ENCODE measurements at places on chromosomes 6 and 20.
A peak's percentile ranks its signal among the peaks of the same experiment; 100 is the strongest.

GRCh38 chr20:24043294-24043693, 54.7 kb upstream of the GGTLC1 start:
- DNase-seq = no peak

DNA sequence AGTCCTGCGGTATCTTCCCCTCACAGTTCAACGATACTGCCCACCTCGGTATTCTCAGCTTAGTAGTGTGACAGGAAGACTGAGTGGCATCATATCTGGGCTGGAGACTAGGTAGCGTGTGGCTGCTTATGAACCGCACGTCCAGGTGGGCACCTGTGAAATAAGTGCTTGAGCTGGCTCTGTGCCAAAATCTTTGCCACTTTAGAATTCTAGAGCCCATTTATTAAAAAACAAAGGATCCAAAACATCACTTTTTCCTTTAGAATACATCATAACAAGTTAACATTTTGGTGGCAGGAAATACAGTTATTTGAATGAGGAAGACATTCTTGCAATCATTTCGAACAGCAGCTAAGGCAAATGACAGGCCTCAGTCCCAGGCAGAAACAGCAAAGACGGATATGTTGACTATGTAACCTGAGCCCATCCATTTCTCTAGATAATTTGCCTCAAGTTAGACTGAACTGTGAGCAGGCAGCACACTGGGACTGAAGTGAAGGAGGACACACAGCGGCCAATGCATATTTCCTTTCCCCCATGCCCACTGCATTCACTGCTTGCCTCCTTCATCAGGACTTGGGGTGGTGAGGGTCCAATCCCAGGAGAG, 136.6 kb downstream of the GMDS start:
- no peak for DNase-seq

- peak; percentile 71 for DNase-seq
These were observed 123.3 kb upstream of the COL21A1 start for GRCh38 chr6:56370561-56371211.

GRCh38 chr6:54903884-54904283, 57.3 kb downstream of the FAM83B start:
- DNase-seq = no peak

DNA sequence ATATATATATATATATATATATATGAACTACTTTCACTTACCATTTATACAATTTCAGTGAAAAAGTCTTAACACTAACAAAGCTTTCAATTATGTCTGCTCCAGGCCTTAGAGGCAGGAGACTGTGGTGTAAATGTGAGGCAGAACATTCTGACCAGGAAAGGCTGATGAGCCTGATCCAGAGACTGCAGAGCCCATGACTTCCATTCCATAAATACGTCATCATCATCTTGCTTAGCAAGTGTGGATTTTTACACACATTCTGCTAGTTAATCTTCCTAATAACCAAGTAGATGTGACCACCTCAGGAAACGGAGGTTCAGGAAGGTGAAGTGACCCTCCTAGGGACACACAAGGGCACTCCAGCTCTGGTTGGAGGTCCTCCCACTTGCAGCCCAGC, 14.9 kb downstream of the TRERF1 start:
- DNase-seq = no peak

GRCh38 chr20:4295226-4295625, 279.9 kb upstream of the RNF24 start:
- DNase-seq = no peak

GRCh38 chr20:62686869-62687830, 21.5 kb upstream of the NTSR1 start:
- no peak for DNase-seq

DNA sequence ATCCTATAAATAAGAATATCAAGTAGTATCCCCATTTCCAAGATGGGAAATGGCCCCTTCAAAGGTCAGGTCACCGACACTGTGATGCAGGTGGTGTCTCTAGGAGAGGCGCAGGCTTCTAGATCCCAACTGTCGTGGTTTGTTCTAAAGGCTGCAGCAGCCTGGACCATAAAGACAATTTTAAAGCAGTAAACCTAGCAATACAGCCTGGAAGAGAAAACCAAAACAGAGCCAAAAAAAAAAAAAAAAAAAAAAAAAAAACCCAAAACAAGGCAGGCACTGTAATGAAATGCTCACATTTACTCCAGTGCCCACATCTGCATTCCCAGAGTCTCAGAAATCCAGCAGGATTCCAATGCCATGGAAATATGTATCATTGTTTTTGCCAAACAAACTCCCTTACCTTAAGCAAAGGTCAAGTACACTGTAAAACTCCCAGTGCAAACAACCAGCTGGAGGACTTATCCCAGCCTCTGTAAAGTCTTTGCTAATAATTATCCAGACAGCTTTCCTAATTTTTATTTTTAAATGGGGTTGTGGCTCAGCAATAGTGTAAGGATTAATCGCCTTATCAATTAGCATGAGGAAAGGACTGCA, 98.2 kb downstream of the PSMG4 start:
- no peak for DNase-seq

DNA sequence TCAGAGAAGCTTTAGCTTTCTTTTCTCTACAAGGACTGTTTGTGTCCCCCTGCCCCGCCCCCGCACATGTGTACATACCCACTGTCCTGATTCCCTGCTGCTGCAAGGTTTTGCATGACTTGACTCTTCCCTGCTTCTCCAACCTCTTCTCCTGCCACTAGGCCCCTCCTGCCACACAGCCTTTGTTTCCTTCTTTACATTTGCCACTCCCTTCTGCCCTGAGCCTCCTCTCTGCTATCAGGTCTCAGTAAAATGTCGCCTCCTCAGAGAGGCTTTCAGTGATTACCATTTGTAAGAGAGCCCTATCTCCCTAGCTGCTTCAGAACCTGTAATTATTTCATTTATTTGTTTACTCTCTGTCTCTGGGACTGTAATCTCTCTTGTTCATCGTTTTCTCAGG, 56.4 kb upstream of the VSTM2L start:
- no peak for DNase-seq

DNA sequence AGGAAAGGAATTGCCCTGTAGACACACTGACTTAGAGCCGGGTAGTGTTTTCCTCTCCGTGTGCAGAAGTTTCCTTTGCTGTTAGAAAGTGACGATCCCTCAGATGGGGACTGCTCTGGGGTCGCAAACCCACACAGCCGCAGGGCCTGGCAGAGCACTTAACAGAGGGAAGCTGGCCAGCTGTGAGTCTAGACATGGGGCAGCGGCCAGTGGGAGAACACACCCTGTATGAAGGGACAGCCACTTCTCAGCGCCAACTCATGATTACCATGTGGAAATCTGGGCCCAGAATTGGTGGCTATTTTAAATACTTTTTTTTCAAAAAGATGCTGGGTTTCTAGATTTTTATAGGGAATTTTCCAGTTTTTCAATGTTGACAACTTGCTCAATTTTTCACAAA, 39.4 kb downstream of the SLC9A8 start:
- DNase-seq = no peak

DNA sequence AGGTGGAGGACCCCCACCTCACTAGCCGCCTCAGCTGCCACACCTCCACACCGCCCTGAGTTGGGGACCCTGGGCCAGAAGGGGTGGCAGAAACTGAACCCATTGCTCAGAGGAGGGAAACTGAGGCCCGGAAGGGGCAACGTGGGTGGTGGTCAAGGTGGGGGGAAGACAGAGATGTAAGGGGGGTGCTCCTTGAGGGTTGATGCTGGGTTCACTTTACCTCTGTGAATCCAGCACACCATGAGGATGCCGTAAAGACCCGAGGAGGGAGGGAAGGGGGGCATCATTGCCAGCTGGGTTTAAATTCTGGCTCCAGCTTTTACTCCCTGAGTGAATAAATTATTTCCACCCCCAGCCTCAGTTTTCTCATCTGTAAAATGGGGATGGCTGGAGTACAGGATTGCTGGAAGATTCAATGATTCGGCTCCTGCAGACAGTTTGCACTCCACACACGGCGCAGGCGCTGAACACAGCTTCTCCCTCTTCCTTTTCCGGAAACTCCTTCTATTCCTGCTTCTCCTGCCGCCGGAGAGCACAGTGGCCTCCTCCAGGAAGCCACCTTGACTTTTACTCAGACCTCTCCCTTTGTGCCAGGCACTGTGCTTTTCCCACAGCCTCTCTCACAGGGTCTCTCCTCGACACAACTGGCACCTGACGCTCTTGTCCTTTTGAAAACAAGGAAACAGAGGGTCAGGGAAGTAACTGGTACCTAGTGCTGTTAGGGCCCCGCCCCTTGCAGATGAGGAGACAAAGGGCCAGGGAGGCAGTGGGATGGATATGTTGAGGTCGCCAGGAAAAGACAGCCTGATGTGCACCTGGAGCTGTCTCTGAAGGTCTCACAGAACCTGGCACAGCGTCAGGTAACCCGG, 59.4 kb downstream of the UBE2V1 start:
- no peak for DNase-seq

DNA sequence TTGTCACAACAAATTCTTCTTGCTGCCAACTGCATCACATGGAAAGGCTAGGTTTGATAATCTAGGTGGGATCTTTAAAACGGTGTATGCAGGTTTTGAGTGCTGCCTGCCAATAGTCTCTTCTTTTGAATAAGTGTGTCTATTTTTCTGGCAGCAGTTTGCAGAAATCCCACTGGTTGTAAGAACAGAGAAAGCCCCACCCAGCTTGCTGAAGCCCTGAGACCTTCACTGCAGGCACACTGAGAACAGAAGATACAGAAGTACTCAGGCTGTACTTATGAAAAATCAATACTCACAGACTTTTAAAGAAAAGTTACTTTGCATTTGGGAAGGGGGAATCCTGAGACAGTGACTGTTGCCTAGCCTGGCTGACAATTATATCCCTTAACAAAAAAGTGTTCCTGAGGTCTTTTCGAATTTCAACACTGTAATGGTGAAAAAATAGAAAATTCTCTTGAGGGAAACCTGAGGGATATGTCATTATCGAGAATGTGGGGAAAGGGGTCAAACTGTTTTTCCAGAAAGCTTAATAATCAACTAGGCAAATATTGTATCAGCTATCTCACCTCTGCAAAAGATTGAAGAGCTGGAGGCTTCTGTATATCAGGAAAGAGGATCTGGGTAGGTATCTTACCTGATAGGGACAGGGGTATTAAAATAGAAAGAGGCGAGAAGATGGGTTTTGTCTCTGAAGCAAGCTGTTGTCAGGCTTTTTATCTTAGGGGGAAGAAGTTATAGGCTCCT, 199.9 kb downstream of the LRFN2 start:
- DNase-seq = no peak

DNA sequence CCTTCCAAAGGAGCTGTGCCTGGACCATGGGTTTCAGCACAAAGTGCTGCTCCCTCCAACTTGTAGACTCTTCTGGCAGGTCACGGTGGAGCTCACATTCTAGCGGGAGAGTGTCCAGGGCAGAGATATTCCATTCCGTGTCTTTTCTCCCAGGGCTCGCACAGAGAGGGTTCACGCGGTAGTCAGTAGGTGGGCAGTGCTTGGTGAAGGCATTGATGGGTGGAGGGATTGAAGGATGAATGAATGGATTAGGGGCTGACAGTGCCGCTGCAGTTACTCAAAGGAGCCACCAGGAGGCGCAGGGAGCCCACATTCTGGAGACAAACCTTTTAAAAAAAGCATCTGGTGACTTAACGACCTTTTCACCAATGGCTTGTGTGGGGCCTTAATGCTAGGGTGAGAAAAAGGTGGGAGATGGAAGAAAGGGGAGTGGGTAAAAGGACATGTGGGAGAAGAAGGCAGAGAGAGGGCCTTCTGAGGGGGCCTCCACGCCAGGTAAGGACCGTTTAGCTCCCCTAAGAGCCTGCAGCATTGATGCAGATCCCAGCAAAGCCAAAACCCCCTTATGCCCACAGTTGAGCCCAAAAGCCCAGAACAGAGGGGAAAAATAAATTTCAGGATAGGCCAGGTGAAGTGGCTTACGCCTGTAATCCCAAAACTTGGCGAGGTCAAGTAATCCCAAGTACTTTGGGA, 17.5 kb upstream of the FAM110A start:
- peak; percentile 26 for DNase-seq

- no peak for DNase-seq
These were observed 5.7 kb upstream of the FKBP5 start for GRCh38 chr6:35694462-35694861.

- DNase-seq = no peak
These were observed 254.8 kb upstream of the QKI start for GRCh38 chr6:163159689-163160088.

DNA sequence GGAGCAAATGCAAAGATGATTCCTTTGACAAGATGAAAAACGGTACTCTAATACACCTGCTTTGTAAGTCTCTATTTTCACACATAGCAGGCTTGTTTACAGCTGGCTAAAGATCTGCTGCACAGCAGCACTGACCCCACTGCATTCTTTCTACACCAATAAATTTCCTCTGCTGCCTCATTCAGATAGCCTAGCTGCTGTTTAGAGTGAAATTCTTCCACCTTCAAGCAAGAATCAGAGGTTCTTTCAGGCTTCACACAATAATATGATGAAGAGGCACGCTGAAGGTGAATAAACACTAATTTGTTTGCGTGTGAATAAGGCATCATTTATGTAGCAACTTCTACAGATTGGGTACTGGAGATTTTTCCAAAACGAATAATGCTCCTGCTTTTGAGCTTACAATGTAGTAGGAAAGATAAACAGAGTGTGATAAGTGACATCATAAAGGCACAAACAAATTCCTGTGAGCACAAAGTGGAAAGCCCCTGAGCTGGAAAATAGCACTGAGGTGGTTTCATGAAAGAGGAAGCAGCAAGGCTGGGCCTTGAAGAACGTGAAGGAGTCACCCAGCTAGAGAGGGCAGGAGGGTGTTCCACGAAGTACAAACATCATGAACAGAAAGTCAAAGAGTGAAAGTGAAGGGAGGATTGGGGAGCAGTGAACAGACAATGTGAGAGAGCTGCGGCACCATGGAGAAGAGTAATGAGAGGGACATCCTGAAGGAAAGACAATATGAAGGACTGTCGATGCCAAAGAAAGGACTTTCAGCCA, 543.4 kb downstream of the CD83 start:
- DNase-seq = no peak

GRCh38 chr6:158149641-158150040, 18.4 kb downstream of the SERAC1 start:
- peak; percentile 45 for DNase-seq

DNA sequence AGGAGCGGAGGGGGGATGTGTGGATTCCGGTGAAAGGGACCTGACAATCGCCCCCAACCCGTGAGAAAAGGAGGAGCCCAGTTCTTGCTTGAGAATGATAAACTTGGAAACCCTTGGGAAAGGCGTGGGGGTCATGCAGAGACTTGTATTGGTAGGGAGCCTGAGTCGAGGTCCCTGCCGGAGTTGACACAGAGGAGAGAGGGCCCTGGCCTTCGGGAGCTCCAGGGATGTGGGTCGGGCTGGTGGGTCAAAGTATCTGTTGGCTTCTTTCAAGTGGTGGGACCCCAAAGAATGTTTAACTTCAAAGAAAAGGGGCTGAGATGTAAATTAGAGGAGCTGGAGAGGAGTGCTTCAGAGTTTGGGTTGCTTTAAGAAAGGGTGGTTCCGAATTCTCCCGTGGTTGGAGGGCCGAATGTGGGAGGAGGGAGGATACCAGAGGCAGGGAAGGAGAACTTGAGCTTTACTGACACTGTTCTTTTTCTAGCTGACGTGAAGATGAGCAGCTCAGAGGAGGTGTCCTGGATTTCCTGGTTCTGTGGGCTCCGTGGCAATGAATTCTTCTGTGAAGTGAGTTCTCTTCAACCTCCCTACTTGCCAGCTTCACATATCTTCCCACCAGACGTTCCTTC, 571 bp downstream of the CSNK2B start:
- no peak for DNase-seq

- DNase-seq = no peak
These were observed 4.5 kb downstream of the PHF3 start for GRCh38 chr6:63640062-63640461.
